ENCODE measurements at places on chromosomes 12 and 14.
A peak's percentile ranks its signal among the peaks of the same experiment; 100 is the strongest.

- DNase-seq: no peak
Observed at GRCh38 chr12:24595652-24596235, 353.2 kb downstream of the BCAT1 start.

- no peak for DNase-seq
Observed at GRCh38 chr12:82870771-82871377, 184.2 kb downstream of the TMTC2 start.

- DNase-seq: no peak
Observed at GRCh38 chr14:69699748-69700303, 67.1 kb upstream of the SRSF5 start.

GRCh38 chr12:138898-139534, 72.4 kb downstream of the IQSEC3 start:
- DNase-seq: peak; percentile 7

GRCh38 chr14:68328509-68328908, 464.4 kb downstream of the ZFP36L1 start:
- no peak for DNase-seq

Data from astrocyte (in vitro differentiated cells and primary cell).